ENCODE measurements at places on chromosomes 1 and 21.

- DNase-seq: no peak
Observed at GRCh38 chr1:183696981-183697380, 43.9 kb upstream of the APOBEC4 start.

GRCh38 chr1:201255479-201256362, 27.6 kb upstream of the PKP1 start:
- DNase-seq: no peak

DNA sequence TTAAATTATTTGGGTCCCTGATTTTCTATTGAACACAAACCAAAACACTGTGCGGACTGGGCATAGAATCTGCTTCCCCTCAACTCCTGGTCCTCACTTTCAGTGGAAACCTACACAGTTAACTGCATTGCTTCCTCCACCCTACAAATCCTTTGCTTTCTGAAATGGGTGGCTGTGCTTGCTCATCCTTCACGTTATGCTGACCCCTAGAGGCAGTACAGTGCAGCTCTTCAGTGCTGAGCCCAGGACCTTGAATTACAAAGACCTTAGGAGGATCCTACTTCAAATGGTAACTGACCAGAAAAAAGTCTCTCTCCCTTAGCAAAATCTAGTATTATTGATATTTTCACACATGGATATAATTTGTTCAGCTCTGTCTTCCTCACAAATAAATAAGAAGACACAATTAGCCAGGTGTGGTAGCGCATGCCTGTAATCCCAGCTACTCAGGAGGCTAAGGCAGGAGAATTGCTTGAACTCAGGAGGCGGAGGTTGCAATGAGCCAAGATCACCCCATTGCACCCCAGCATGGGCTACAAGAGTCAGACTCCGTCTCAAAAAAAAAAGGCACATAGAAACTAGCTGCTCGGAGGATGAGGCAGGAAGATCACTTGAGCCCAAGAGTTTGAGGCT, 63.4 kb upstream of the L1TD1 start:
- DNase-seq: peak; percentile 75

DNA sequence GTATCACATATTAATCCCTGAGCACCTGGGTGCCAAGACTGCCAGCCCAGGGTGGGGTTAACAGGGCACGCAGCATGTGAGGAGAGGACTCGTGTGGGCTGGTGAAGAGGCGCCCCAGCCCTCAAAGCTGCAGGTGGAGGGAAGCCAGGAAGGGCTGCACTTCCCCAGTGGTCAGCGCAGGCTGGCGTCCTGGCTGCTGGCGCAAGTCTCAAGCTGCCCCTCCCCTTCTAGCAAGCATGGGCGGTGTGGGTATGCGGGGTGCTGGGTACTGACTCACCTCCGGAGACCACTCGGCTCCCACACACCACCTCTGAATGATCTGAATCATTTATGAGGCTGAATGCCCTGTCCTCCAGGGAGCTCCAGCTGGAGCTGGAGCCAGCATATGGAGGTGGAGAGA, 44.0 kb downstream of the EIF2D start:
- no peak for DNase-seq

- DNase-seq: no peak
Observed at GRCh38 chr1:83734420-83734819, 264.5 kb downstream of the TTLL7 start.

- no peak for DNase-seq
Observed at GRCh38 chr1:184300446-184300845, 86.4 kb upstream of the C1orf21 start.

- DNase-seq: no peak
Observed at GRCh38 chr1:192905049-192905448, 96.2 kb downstream of the RGS2 start.

DNA sequence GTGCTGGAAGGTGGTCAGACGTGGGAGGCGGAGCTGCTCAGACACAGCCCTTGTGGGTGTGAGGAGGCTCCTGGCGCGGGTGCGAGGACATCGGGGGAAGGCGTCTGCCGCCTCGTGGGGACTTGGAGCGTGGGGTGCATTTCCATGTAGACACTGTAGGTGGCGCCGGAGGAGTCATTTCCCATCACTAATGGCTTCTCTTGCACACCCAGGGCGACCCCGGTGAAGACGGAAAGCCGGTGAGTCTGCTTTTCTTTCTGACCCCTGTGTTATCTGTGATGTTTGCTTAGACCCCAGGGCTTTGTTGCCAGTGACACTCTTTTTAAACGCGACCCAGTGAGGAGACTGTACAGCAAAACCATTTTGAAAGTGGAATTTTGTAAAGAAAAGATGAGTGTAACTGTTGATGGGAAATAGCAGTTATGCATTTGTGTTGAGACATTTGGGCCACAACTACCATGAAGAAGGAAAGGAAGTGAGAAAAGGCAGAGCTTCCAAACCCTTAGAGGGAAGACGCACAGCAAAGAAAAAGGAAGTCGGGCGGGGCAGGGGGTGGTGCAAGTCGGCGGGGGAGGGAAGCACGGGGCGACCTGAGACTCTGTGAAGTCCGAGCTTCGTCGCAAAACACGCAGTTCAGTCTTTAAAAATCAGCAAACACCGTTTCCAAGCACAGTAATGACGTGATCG, 64.0 kb downstream of the SLC19A1 start:
- DNase-seq: peak; percentile 86
